ENCODE measurements at places on chromosomes 3 and 15.

GRCh38 chr3:113736548-113737089, 9.4 kb downstream of the NAA50 start:
- DNase-seq = peak; percentile 2

DNA sequence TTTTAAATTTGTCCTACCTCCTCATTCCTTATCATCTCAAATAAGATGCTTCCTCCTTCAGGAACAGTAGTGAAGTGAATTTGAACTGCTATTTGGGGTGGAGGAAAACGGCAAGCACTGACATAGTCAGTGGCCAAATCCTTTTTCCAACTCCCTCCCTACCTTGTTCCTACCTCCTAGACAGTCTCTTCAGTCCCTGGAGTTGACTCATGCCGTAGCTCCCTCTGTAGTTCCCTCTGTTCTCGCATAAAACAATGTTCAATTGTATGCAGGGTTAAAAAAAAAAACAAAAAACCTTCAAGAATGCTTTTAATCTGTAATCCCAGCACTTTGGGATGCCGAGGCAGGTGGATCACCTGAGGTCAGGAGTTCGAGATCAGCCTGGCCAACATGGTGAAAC, 1.4 kb downstream of the UBR1 start:
- no peak for DNase-seq

DNA sequence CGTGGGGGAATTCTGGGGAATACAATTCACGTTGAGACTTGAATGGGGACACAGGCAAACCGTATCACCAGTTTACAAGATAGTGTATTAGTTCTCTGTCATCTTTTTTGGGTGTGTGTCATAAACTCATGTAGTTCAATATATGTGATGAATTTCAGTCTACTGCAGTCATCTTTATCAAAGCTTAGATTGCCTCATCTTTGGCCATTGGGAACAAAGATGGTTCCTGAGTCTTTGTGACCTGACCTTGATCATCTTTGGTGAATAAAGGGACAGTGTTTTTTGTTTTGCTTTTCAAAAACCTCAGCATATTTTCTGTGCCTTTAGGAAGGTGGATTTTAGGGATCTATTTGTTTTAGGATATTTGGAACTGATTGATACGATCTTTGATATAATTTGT, 23.3 kb downstream of the LRCH3 start:
- DNase-seq = no peak

GRCh38 chr3:69865925-69866679, 126.8 kb downstream of the MITF start:
- no peak for DNase-seq

DNA sequence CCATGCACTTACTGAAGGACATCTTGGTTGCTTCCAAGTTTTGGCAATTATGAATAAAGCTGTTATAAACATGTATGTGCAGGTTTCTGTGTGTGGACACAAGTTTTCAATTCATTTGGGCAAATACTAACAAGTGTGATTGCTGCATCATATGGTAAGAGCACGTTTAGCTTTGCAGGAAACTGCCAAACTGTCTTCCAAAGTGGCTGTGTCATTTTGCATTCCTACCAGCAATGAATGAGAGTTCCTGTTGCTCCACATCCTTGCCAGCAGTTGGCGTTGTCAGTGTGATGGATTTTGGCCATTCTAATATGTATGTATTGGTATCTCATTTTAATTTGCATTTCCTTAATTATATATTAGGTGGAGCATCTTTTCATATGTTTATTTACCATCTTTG, 280.1 kb downstream of the SV2B start:
- no peak for DNase-seq
